ENCODE measurements at places on chromosomes 1 and 21.

DNA sequence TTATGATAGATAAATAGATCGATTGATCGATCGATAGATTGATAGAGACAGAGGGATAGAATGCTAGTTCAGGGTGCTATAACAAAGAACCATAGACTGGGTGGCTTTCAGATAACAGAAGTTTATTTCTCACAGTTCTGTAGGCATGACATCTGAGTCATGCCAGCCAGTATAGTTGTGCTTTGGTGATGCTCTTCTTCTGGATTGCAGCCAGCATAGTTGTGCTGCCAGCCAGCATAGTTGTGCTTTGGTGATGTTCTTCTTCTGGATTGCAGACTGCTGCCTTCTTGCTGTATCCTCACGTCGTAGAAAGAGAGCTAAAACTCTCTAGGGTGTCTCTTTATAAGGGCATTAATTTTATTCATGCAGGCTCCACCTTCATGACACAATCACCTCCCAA, 860.8 kb downstream of the BRINP3 start:
- no peak for DNase-seq

GRCh38 chr21:44370786-44371410, 17.5 kb downstream of the TRPM2 start:
- DNase-seq, result no peak

DNA sequence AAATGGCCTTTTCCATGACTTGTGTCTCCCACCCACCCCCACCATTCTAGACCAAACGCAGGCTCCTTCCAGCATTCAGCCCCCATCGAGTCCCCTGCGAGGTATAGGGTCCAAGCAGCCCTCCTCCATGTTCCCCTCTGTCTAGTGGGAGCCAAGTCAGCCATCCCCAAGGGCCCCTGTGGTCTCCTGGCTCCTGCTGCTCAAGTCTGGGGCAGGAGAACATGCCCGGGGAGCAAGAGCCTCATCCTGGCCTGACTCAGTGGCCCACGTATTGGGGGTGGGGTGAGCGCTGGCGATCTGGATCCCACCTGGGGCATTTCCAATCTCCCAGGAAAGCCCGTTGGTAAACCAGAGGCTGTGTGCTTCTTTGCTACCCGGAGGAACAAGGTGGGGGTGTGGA, 4.1 kb upstream of the PRDM16 start:
- DNase-seq, result no peak

GRCh38 chr1:181551249-181551648, 67.9 kb downstream of the CACNA1E start:
- no peak for DNase-seq

GRCh38 chr1:174785510-174785909, 214.2 kb upstream of the CACYBP start:
- no peak for DNase-seq

DNA sequence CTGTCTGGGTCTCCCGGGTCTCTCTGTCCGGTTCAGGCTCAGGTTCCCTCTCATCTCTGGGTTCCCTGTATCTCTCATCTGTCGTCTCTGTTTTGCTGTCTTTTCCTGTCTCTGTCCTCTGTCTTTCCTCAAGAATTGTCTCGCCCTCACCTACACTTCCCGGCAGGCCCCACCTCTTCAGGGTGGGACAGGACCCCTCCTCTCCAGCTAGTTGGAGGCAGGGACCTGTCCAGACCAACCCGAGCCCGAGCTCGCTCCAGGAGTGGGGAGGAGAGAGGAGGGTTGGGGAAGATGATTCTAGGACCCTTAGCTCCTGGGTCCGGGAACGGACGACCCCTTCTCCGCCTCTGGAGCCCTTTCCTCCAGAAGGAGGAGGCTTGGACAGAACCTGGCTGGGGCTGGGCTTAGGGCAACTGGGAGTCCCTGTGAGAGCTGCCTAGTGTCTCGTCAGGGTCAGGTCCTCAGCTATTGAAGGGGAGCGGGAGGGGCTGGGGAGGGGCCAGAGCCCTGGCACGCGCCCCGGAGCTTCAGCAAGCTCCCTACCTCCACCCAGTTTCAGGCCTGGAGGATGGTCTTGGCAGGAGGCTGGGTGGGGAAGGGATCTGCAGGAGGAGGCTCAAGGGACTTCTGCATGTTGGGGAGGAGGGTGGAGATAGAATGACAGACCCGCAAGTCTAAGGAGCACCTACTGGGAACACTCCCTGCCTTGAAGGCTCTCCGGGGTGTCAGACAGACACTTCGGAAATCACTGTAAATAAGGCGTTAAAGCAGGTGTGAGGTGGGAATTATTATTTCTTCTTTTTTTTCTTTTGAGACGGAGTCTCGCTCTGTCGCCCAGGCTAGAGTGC, 26.3 kb upstream of the EPB41 start:
- no peak for DNase-seq

DNA sequence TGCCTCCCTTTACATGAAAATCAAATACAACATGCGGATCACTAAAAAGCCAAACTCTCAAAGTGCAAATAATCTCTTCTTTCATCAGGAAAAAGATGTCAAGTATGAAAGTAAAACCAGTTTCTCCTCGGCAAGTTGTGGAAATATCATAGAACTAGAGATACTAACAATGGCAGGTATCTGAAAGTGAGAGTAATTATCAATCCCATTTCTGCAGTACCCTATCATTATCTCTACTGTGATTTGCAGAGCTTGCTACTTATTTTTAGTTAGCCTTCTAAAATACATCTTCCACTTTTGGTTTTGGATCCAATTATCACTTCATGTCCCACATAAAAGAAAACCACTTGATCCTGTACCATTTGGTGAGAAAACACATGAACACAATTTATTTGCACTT, 3.0 kb downstream of the TP53BP2 start:
- DNase-seq, result no peak

GRCh38 chr1:222786121-222786520, 28.7 kb upstream of the DISP1 start:
- no peak for DNase-seq

DNA sequence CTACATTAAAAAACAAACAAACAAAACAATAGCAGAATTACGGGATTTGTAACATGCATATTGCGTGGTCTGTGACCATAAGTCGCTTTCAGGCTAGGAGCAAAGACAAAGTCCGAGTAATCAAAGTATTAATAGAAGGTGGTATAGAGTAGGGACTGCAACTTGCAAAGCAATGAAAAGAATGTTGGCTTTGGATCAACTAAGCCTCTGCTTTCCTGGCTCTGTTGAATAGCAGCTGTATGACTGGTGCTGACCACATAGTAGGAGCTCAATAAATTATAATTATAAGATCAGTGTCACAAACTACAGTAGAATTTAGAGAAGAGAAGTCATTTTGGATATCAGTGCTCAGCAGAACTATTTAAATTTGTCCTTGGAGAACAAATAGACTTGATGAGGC, 586.4 kb downstream of the DPYD start:
- no peak for DNase-seq

- DNase-seq, result no peak
These were observed 1.0 kb upstream of the TSPEAR start for GRCh38 chr21:44712203-44713028.

- DNase-seq, result peak; percentile 82
These were observed 570 bp upstream of the NEK7 start for GRCh38 chr1:198156111-198156744.

GRCh38 chr1:39922251-39922688, 20.6 kb upstream of the MYCL start:
- DNase-seq, result no peak

DNA sequence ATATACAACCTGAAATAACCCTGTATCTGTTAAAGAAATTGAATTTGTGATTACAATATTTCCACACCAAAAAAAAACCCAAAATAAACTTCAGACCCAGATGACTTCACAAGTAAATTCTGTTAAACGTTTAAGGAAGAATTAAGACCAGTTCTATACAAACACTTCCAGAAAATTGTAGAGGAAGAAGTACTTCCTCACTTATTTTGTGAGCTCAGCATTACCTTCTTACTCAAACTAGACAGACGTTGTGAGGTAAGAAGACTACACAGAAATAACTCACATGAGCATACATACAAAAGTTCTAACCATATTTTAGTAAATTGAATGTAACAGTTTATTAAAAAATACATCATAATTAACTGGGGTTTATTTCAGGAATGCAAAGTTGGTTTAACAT, 18.8 kb downstream of the RALGPS2 start:
- DNase-seq, result no peak

GRCh38 chr1:210600421-210601159, 271.9 kb downstream of the HHAT start:
- DNase-seq, result no peak

- DNase-seq, result no peak
These were observed 23.4 kb downstream of the PPFIA4 start for GRCh38 chr1:203049576-203050180.

- no peak for DNase-seq
These were observed 29.4 kb downstream of the DYRK1A start for GRCh38 chr21:37395961-37396360.

GRCh38 chr1:111778066-111778465, 22.4 kb downstream of the DDX20 start:
- no peak for DNase-seq

DNA sequence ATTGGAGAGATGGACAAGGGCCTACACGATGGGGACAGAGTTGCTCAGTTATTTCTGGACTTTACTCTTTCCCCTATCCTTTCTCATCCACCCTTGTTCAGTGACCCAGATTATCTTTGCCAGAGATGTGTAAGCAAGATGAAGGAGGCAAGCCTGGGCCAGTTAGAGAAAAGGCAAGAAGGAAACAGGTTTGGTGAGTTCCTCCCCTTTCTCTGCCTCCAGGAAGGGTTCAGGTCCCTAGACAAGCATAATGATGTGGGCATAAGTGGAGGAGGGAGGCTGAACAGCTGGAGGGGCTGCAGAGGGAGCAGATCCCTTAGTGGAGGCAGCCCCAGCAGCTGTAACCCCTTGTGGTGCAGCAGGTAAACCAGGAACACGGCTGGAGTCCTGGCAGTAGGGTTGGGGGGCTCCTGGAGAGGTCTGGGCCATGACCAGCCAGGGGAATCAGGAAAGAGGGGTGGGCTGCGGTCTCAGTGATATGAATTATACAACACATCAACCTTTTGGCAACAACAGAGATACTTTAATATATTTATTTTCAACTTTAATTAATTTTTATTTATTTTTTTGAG, 9.2 kb upstream of the CDC42 start:
- DNase-seq, result no peak

GRCh38 chr1:51750218-51750617, 128.3 kb downstream of the NRDC start:
- DNase-seq, result no peak

- no peak for DNase-seq
These were observed 12.7 kb upstream of the SDHB start for GRCh38 chr1:17066361-17067068.

DNA sequence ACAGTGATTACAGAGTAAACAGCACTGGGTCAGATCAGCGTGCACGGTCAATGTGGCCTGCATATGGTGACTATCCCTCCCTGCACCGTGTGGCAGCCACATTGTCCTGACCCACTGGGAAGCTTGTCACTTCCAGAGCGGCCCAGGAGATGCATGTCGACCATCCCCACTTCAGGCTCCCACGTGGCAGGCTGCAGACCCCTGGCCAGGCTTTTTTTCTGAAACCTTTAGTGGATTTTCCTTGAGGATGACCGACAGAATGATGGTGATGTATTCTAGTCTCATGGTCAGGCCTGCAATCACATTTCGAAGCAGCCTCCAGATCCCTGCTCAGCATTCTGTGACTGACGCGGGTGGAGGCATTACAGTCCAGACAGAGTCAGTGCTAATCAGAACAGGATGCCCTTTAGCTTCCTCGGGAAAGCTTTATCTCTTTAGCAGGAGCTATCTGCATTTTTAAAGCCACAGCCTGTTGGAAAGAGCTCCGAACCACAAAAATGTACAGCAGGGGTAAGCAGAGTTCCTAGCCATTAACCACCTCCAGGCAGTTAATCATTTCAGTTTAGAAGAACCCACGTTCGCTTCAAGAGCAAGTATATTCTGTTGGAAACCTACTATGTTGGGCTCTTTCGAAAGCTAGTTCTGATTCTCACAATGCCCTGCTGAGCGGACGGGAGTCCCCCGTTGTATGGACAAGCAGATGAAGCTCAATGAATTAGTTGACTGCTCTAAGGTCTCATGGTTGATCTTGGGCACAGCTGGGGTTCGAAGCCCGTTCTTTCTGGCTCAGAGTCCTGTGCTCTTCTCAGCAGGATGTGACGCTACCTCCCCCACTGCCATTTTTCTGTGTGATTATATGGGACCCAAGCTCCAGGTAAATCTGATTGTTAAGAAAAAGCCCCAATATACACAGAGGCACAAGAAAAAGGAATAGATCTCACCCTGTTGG, 56.5 kb downstream of the IRF2BP2 start:
- DNase-seq, result no peak

DNA sequence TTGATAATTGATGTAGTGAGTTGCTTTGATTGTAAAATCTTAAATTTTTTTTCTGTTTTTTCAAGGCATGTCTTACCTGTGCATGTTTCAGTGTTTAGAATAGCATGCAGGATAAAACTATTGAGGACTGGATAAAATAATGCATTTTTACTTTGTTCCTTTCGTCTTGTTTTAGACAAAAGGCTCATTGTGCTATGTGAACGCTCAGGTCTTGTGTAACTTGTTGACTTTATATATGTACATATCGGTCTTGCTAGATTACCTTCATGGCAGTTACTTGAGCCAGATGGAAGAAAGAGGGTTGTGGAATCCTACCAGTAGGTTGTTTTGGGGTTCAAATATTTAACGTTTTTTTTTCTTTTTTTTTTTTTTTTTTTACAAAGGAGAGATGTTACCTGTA, 7.0 kb downstream of the NFIA start:
- no peak for DNase-seq

DNA sequence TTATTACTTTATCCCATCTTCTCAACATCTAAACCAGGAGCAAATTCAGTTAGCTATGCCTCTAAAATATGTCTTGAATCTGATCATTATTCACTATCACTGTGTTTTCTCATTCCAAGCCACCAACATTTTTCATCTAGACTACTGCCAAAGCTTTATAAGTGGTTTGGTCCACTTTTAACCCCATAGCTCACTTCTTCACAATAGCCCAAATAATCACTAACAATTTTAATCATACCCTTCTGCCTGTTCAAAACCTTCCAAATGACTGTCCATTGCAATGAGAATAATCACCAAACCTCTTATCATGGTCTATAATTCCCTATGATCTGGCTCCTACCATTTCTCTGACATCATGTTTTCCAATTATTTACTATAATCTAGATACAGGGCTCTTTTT, 149.8 kb upstream of the ZNHIT6 start:
- no peak for DNase-seq

- DNase-seq, result no peak
These were observed 39.0 kb downstream of the COL6A1 start for GRCh38 chr21:46020581-46020980.

- DNase-seq, result no peak
These were observed 21.4 kb downstream of the NEK2 start for GRCh38 chr1:211653959-211654496.

GRCh38 chr1:147246910-147247655, 4.6 kb downstream of the CHD1L start:
- DNase-seq, result no peak

DNA sequence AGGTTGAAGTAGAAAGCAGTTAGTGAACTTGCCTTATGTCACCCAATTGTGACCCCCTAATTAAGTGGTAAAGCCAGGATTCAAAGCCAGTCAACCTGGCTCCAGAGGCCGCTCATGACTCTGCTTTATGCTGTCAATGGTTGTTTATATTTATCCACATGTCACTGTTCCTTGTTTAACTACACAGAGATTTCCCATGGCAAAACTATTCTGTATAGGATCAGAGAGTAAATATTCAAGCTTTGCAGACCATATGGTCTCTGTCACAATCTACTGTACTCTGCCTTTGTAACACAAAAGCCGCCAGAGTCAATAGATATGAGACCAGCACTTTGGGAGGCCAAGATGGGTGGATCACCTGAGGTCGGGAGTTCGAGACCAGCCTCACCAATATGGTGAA, 371.7 kb upstream of the PTBP2 start:
- no peak for DNase-seq
